ENCODE measurements at places on chromosomes 16 and 17. TPM values are rescaled to one million over a fixed set of nuclear protein-coding genes. Genes with fewer than 3 reads are reported as not detected.

Gene C16orf46
- 1.0 TPM for total RNA-seq

Gene SSTR5
- total RNA-seq: not detected

Gene CCNF
- 5.0 TPM for total RNA-seq

Gene LDHD
- total RNA-seq: 5.0 TPM

Gene CA5A
- not detected for total RNA-seq

Gene TMIGD1
- total RNA-seq: not detected

Gene GPRC5C
- total RNA-seq: 15.0 TPM

Gene CCL16
- total RNA-seq: not detected

Gene DHX58
- 11.3 TPM for total RNA-seq
